T-helper 1 cell (primary cell): ENCODE measurements at places on chromosomes 1 and 21.

DNA sequence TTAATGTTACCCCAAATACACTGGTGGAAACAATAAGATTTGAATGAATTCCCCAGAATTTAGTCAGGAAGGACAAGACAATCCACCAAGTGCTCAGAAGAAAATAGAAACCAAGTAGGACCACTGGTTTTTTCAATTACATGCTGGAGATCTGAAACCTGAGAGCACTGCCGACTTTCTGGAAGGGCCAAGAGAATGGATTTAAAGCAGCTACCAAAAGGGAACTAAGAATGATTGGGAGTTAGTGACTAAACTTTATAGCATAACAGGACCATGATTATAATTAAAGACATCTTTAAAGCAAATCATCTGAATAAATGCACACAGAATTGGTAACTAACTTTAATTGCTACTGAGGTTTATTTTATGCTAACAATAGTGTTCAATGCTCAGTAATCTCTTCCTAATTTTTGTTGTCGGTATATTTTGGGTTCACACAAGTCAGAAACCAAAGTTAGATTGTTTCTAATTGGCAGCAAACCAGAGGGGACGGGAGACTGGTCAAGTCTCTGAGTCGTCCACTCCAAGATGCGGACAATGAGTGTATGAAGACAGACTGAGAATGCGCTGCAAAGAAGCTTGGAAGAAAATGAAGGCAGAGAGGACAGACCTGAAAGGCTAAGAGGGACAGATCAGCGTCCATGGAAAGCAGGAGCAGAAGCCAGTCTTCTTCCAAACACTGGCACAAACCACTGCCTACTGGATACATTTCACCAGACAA is 2.3 kb upstream of the RGS13 start:
- DNase-seq, result no peak

DNA sequence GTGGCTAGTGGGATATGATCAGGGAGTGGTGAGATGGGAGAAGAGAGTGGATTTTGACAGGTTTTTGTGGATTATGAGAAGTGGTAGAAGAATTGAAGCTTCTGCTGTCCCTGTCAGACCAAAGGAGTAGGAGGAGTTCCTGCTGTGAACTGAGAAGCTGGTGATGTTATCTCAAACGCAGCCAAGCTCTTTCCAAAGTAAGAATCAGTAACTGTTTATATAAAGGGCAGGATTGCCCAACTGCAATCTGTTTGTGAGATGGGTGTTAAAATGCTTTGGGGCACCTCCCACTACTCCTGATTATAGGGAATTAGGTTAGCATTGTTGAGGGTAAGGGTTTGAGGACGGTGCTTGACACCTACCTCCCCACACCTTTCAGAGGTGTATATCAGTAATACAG is 60.5 kb upstream of the USP25 start:
- DNase-seq, result no peak

- no peak for DNase-seq
Measured at GRCh38 chr21:36936361-36937135, 29.9 kb downstream of the HLCS start.

DNA sequence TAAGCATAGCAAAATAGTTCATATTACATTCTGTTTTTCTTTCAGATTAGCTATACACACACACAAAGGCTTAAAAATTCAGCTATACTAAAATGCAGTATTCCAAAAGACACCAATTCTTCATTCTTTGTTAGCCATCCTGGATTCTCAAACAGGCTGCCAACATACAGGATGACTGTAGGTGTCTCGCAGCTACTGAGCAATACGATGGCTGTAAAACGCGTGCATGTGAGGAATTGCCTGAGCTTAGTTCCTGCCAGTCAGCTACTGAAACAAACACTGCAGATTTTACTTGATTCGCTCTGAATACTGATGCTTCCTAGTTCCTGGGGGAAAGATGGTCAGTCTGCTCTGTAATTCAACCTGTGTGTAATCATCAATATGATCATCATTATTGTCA is 24.7 kb upstream of the HMGN1 start:
- no peak for DNase-seq

DNA sequence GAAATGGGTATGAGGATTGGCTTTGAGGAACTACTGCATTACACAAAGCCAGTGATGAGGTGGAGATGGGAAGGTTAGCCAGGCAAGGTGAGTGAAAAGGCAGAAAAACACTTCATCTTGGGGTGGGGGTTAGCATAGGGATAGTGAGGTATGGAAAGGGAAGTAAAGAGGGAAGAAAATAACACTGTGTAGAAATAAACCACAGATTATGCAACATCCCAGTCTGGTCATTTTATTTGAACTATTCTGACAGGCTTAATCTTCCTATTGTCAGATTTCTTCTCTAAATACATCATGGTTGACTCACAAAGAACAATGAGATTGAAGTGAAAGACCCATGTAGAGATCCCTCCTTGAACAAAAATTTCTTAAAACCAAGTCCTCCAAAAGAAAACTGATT is 640.2 kb downstream of the PTPRC start:
- DNase-seq, result no peak

- no peak for DNase-seq
Measured at GRCh38 chr21:32073190-32073589, 200.4 kb downstream of the HUNK start.

DNA sequence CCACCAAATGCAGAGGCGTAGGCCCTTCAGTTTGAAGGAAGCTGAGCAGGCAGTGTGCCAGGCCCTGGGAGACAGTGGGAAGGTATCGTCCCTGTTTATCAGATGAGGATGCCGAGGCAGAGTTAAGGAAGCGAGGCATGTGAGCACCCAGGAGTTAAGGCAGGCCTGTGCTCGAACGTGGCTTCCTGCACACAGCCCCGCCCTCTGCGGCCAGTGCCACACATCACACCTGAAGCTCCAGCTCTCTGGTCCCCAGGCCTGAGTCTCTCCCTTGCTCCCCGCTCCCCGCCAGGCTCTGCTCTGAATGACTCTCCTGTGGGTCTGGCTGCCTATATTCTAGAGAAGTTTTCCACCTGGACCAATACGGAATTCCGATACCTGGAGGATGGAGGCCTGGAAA is 32.1 kb downstream of the EPHX1 start:
- no peak for DNase-seq

DNA sequence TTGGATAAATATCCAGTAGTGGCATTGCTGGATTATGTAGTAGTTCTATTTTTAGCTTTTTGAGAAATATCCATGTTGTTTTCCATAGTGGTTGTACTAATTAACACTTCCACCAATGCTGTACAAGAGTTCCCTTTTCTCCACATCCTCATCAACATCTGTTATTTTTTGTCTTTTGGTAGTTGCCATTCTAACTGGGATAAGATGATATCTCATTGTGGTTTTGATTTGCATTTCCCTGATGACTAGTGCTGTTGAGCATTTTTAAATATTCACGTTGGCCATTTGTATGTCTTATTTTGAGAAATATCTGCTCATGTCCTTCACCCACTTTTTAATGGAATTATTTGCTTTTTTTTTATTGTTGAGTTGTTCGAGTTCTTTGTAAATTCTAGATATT is 183.9 kb downstream of the PTPRU start:
- no peak for DNase-seq

DNA sequence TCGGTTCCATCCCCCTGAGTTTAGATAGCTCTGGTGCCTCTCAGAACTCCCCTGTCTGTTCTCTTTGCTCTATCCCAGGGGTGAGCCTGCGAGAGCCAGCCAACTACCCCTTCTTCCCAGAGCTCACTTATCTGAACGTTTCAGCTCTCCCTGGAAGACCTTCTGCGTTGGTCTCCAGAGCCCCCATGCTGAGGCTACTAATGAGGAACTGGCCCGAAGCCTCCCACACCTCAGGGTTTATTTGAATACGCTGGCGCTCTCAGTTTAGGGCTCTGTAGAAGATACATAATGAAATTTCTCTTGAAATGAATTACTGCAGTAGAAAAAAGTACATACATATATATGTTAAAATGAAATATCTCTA is 43.5 kb downstream of the TCEANC2 start:
- DNase-seq, result no peak

DNA sequence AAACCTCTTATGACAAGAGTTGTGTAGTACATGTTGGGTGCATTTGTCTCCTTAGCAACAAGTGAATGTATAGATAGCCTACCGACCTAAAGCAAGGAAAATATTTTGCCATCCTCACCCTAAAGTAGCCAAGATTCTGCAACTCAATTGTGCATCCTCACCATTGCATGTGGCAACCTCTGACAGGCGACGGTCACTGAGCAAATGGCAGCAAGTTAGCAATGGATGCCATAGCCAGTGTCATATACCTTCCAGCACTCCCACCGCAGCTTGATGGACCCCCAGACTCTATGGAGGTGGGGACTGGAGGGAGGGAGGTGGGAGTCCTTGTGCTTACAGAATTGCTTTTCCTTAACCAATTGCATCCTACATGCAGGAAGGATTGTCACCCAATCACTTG is 17.0 kb downstream of the PROX1 start:
- DNase-seq, result no peak

DNA sequence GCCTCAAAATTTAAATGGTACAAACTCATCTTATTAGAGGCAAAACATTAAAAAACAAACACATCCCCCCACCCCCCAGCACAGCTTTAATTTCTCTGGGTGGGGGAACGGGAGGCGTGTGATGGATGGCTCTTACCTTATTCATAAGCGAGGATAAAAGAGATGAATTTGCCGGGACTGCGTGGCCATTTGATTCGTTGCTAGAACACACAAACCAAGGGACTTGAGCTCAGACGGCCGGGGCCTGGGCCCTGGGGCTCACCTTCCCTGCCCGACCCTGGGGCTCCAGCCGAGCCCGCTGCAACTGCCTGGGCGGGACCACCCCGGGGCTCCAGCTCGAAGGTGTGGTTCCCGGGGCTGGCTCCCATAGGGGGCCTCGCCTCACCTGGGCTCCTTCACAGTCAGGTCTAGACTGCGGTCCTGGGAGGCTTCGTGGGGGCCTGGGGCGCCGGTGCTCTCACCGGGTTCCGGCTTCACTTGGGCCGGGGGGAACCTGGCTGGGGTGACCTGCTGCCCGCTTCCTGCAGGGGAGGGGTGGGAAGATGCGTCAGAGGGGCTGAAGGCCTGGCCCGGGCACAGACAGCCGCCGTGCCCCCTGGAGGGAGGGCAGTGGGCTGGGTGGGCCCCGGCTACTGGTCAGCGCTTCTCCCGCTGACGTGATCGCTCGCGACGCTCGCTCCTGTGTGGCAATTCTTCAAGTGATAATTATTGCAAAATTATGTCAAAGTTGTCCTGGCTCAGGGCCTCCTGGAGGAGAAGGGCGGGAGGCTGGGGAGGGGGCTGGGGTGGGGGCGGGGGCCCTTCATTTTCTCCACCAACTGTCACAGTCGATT is 145.7 kb downstream of the CASZ1 start:
- no peak for DNase-seq

- DNase-seq, result no peak
Measured at GRCh38 chr1:179788259-179788658, 45.2 kb downstream of the FAM163A start.

DNA sequence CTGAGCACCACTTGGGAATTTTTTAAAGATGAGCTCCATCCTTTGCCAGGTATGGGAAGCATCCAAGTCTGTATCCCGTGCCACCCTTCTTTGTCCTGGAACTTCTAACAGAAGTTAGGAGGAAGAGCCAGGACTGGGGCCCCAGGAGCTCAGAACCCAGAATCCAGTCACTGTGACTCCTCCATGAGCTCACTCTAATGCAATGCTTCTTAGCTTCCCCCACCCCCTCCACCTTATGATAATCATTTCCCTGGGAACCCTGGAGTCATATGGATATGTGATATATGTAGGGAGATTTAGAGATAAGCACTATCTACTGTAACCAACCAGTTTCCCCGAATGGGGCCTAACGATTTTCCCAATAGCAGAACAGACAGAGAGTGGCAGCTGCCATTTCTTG is 758 bp upstream of the SPRR5 start:
- DNase-seq, result no peak

DNA sequence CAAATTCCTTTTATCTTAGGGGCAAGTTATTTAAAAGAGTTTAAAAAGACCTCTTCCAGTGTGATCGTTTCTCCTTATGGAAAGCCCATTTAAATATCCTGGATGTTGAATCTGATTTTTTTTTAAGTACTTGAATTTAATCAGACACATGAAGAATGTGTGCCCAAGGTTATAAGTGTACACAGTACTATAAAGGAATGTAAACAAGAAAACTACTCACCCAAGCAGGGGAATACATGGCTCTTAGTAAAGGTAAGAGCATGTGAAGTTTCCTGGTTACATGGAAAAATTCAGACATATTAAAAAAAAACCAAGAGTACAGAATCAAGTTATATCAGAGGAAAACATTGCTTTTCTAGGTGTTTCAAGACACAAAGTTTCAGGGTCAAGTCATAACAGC is 546.9 kb downstream of the MATN1 start:
- DNase-seq, result no peak

DNA sequence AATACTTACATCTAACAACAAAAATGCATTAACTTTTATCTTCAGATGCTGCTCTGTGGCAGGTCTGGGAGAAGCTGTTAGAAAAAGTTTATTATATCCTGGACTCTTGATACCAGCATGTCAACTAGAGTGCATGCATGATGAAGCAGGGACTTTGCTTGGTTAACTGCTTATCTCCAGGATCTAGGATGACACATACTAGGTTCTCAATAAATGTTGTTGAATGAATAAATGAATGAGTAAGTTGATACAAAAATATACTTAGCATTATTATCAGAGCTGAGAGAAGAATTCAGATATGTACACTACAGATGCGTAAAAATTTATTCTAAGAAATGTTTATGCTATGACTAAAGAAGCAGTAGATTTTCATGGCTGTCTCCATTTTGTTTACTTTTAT is 304.3 kb downstream of the LTN1 start:
- DNase-seq, result no peak

DNA sequence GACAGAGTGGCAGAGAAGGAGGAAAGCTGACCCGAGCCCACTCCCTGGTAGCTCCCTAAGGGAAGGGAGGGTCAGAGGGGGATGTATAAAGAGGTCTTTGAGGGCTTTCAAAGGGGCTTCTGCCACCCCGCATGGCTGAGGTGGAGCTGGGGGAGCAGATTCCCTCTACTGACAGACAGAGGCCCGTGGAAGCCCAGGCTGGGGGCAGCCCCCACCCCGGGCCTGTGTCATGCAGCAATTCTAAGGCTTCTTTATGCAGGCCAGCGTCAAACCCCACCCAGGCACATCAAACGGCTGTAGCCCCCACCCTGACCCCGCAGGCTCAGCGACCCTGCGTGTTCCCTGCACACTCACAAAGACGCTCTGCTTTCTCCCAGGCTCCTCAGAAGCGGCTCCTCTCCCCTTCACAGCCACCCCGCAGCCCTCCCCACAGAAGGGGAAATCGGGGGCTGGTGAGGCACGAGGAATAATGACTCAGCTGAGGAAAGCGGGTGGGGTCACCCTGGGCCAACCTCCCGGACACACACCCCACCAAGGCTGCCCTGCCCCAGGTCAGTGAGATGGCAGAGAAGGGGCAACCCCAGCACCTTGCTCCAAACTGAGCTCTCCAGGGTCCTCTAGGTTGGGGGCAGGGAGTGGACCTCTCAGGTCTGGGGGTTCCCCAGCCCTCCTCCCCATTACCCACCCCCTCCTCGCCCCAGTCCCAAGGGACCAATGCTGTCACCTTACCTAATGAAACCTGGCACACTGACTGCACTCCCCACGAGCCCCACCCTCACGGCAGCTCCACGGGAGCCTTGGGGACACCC is 10.8 kb downstream of the SLC45A3 start:
- no peak for DNase-seq
